Mesendoderm (in vitro differentiated cells): ENCODE measurements at places on chromosomes 1 and 21.
A peak's percentile ranks its signal among the peaks of the same experiment; 100 is the strongest.

DNA sequence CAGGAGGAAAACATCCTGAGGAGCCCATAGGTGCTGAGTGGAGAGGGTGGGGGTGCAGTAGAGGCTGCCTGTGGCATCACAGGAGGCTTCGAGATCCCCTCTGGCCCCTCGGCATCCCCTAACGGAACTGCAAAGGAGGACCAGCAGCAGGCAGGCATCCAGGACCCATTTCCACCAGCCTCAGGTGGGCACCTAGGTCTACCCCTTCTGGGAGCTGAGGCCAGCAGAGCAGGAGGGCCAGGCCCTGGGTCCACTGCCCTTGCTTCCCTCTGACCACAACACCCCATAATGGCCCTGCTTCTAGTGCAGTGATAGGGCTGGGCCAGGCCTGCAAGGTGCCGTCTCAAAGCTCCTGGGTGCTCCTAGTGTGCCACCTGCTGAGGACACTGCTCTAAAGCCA lies 723.0 kb downstream of the PTPRU start:
- H3K4me1 ChIP-seq = peaks cover 4% of the 10 kb centered on the region
- no peak for DNase-seq
- no peaks in the 10 kb centered on the region for H3K27me3 ChIP-seq
- no peaks in the 10 kb centered on the region for H3K36me3 ChIP-seq
- H3K4me3 ChIP-seq = no peak overlapping the region

- no peaks in the 10 kb centered on the region for H3K4me1 ChIP-seq
- H3K27me3 ChIP-seq = no peaks in the 10 kb centered on the region
- H3K4me3 ChIP-seq = no peak overlapping the region
- no peak for DNase-seq
Measured at GRCh38 chr1:86258101-86258500, 101.5 kb upstream of the COL24A1 start.

DNA sequence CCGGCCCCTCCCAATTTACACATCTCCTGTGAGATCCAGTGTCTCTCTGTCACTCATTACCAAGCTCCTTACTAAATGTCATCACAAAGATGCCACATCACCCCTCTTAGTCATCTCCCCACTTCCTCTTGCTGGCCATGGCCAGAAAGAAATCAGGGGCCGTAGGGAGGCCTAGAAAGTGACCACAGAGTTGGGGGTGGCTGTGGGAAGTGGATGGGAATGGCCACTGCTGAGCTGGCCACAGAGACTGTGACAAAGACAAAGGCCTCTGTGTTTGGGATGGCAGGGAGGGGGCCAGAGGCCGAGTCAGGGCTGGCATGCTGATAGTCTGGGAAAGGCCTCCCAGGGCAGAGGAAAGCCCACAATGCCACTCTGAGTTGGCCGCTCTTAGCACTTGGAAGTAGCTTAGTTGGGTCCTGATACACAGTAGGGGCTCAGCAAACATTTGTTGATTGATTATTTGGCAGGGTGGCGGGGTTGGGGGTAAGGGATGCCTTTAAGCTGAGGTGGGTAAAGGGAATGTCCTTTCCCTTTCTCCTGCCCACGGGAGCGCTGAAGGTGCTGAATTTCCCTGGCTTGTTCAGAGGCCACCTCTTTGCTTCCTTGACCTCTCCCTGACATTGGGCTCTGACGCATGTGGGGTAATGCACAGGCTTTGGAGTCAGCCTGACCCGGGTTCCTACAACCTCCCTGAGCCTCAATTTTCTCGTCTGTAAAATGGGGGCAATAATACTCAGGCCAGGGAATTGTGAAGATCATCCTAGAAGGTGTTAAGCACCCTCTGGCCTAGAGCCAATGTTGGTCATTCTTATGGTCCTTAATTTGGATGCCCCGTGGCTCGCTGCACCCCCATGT lies 13.2 kb downstream of the NAV1 start:
- no peak overlapping the region for H3K4me3 ChIP-seq
- no peak for DNase-seq
- no peaks in the 10 kb centered on the region for H3K4me1 ChIP-seq
- H3K36me3 ChIP-seq = no peaks in the 10 kb centered on the region
- H3K27me3 ChIP-seq = no peaks in the 10 kb centered on the region

DNA sequence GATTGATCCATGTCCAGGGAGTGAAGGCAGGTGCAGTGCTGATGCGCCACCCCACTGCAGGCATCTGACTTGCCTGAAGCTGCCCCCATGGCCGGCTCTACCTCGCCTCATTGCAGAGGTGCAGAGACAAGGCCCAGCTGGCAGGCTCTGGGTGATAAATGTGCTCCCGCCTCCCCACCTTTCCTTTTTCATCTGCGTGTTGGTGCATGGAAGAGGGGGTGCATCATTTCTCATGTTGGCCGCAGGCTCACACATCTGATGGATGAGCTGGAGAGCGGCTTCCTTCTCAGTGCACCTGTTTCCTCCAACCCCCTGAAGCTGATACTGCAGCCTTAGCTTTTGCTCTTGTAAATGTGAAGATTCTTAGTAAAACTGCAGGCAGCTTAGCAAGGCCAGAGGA lies 306.0 kb upstream of the KAZN start:
- no peaks in the 10 kb centered on the region for H3K36me3 ChIP-seq
- H3K27ac ChIP-seq = no peak overlapping the region
- no peak for DNase-seq
- no peak overlapping the region for H3K4me3 ChIP-seq
- no peaks in the 10 kb centered on the region for H3K4me1 ChIP-seq

DNA sequence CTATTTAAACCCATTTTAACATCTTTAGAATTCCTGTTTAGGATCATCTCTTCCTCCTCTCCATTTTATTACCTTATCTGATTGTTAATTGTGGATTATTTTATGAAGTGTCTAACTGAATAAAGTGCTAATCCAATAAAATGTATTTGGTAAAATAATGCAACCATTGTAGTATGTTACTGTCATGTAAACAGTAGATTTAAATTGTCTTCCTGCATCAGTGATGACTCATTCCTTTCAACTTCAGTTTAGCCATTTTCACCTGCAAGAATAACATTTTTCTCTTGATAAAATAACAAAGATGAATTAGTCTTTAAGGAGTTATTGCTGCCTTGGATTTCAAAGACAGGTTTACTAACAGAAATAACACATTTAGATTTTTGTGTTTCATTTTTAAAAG lies 5.4 kb downstream of the PPP2R5A start:
- no peak overlapping the region for H3K27ac ChIP-seq
- no peak for DNase-seq

DNA sequence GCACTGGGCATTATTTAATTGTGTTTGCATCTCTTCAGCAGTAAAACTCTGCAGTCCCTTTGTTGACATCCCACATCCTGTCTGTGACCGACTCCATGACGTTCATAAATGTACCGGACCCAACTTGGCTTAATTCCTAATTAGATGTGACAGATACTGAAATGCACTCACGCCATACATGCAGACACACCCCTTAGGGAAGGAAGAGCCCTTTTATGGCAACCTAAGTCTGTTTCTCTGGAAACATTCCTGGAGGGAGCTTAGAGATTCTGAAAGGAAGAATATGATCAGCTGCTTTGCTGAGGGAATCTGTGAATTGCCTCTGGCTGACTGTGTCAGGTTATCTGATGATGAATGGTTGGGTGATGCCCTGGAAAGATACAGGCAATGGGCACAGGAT lies 33.4 kb downstream of the ADAMTS5 start:
- DNase-seq = no peak
- H3K36me3 ChIP-seq = no peaks in the 10 kb centered on the region
- no peak overlapping the region for H3K27ac ChIP-seq
- no peak overlapping the region for H3K4me3 ChIP-seq
- no peaks in the 10 kb centered on the region for H3K27me3 ChIP-seq
- no peaks in the 10 kb centered on the region for H3K4me1 ChIP-seq

DNA sequence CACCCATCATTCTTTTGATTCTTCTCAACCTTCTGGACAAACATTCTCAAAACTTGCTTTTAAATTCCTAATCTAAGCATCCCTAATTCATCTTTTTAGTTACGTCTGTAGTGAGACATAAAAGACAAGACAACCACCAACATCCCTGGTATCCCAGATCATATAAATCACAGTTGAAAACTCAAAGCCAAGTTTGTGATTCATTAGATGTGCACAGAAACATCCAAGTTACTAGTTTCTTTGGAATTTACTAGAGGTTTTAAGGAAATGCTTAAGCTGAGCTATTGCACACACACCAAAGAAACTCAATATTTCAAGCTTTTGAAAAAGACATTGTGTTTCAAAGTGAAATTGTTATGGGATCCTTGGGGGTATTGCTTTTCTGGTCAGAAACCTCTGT lies 47.6 kb downstream of the ATP6V1G3 start:
- no peak overlapping the region for H3K4me3 ChIP-seq
- H3K4me1 ChIP-seq = no peaks in the 10 kb centered on the region
- no peak overlapping the region for H3K27ac ChIP-seq
- H3K36me3 ChIP-seq = no peaks in the 10 kb centered on the region
- H3K27me3 ChIP-seq = no peaks in the 10 kb centered on the region
- DNase-seq = no peak

GRCh38 chr1:17502326-17502778 lies 37.1 kb upstream of the ARHGEF10L start:
- peak; percentile 87 for DNase-seq
- H3K27ac ChIP-seq = no peak overlapping the region
- H3K4me1 ChIP-seq = no peaks in the 10 kb centered on the region

GRCh38 chr1:205182930-205183329 lies 28.6 kb downstream of the DSTYK start:
- no peak overlapping the region for H3K27ac ChIP-seq
- no peaks in the 10 kb centered on the region for H3K27me3 ChIP-seq
- H3K36me3 ChIP-seq = no peaks in the 10 kb centered on the region

DNA sequence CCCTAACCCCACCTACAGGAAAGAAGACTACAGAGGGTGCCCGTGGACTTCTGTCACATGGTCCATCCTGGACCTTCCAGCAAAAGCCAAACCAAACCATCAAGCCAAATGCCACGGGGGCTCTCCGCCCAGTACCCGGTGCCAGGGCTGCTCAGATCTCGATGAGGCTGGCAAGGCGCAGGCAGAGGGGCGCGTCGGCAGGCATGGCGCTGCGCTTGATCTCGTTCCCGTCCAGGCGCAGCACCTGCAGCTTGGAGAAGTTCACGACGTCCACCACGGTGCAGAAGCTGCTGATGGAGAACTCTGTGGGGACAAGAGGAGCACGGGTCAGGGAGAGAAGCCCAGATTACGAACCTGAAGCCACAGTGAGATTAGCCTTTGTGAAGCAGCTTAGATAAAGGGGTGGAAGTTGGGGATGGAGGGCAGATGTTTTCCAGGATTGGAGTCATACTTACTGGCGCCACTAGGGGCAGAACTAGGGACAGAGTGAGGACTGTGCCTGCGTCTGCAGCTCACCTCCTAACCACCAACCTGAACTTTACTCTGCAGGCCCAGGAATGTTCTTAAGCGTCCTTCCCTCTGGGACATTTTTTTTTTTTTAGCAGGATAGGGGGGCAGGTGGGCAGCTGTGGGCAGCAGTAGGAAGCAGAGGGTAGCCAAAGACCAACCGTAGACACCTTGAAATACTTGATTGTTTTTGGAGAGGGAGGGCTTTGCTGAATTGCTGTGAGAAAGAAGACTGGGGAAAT lies 8.6 kb downstream of the FMOD start:
- H3K27ac ChIP-seq = no peak overlapping the region
- no peaks in the 10 kb centered on the region for H3K27me3 ChIP-seq
- peak; percentile 90 for DNase-seq

DNA sequence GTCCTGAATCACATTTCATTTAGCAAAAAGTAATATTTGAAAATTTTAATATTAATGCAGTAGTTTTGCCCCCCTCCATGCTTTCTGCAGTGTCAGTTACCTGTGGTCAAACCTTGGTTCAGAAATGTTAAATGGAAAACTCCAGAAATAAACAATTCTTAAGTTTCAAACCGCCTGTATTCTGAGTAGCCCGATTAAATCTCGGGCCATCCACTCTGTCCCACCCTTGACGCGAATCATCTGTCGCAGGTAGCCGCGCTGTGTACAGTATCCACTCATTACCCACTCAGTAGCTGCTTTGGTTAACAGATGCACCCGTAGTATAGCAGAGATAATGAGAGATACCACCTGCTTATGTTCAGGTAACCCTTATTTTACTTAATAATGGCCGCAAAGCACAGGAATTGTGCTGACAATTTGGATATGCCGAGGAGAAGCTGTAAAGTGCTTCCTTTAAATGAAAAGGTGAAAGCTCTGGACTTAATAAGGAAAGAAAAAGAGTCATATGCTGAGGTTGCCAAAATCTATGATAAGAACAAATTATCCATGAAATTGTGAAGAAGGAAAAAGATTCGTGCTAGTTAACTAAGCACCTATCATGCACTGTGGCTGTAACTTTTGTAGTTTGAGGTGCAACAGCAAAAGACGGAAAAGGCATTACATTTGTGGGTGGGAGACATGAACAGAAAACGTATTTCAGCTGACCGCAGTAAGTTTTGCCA lies 889 bp upstream of the SCYL3 start:
- H3K4me1 ChIP-seq = peaks cover 11% of the 10 kb centered on the region
- no peaks in the 10 kb centered on the region for H3K27me3 ChIP-seq
- H3K36me3 ChIP-seq = no peaks in the 10 kb centered on the region

- H3K4me1 ChIP-seq = no peaks in the 10 kb centered on the region
- no peak overlapping the region for H3K27ac ChIP-seq
- DNase-seq = no peak
- no peaks in the 10 kb centered on the region for H3K27me3 ChIP-seq
Measured at GRCh38 chr1:225481738-225482137, 53.9 kb upstream of the LBR start.

- no peak overlapping the region for H3K4me3 ChIP-seq
- H3K36me3 ChIP-seq = no peaks in the 10 kb centered on the region
- H3K27ac ChIP-seq = no peak overlapping the region
- H3K27me3 ChIP-seq = no peaks in the 10 kb centered on the region
- DNase-seq = no peak
Measured at GRCh38 chr1:18511874-18512150, 31.1 kb downstream of the KLHDC7A start.

DNA sequence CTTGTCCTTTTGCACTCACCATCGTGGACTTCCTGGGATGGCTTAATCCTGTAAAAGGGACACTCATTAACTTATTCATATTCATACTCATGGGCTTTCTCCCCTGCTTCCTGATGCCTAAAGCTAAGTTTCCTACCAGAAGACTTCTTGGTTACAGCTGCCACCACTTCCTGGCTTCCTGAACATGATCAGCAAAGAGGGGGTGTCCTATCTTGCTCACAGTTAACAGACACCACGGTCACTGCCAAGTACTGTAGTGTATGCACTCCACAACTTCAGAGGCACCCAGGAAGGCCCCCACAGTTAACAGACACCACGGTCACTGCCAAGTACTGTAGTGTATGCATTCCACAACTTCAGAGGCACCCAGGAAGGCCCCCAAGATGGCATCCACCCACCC lies 177.8 kb downstream of the SIPA1L2 start:
- no peaks in the 10 kb centered on the region for H3K4me1 ChIP-seq
- H3K27me3 ChIP-seq = no peaks in the 10 kb centered on the region
- DNase-seq = no peak
- no peak overlapping the region for H3K27ac ChIP-seq
- no peaks in the 10 kb centered on the region for H3K36me3 ChIP-seq

GRCh38 chr1:66933887-66934700 lies 9.3 kb downstream of the MIER1 start:
- no peaks in the 10 kb centered on the region for H3K27me3 ChIP-seq
- no peak overlapping the region for H3K27ac ChIP-seq
- no peaks in the 10 kb centered on the region for H3K36me3 ChIP-seq
- DNase-seq = no peak
- no peak overlapping the region for H3K4me3 ChIP-seq
- H3K4me1 ChIP-seq = no peaks in the 10 kb centered on the region
